ENCODE measurements at places on chromosomes 5 and 9.

GRCh38 chr9:118643118-118643517 lies 726.1 kb downstream of the BRINP1 start:
- DNase-seq, result no peak

DNA sequence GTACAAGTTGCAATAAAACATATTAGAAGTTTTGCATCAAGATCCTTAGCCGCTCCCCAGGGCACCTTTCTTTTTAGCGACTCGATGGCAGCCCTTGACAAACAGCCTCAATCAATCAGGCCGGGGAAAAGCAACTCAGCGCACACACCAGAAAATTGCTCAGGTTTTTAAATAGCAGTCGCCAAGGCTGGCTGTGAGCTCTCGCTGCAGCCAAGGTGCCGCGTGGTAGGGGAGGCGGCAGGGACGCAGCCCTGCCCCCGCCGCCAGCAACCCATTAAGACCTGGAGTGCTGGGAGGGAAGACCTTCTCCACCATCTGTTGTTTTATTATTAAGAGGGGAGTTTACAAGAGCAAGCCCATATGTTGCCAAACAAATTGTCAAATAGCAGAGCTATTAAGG lies 22.6 kb downstream of the ASS1 start:
- no peak for DNase-seq

DNA sequence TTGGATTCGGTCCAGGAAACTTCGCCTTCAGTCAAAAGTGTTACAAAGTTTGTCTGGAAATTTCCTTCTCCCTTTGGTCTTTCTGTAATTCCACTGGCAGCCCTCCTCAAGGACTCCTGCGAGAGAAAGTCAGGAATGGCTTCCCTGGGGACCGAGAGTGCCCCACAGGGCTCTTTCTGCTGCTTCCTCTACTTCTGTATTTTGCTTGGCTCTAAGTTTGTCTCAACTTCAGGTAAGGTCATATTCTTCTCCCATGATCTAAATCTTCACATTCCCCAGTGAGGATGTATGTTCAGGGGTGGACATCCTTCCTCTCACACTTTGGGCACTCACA lies 10.3 kb upstream of the RIOK2 start:
- DNase-seq, result no peak

GRCh38 chr5:19859020-19859419 lies 129.0 kb downstream of the CDH18 start:
- no peak for DNase-seq
